Fibroblast of skin of left biceps (primary cell): ENCODE measurements at places on chromosomes 7 and 10.

GRCh38 chr7:128928159-128928813 is 9.4 kb upstream of the IRF5 start:
- no peak for DNase-seq

DNA sequence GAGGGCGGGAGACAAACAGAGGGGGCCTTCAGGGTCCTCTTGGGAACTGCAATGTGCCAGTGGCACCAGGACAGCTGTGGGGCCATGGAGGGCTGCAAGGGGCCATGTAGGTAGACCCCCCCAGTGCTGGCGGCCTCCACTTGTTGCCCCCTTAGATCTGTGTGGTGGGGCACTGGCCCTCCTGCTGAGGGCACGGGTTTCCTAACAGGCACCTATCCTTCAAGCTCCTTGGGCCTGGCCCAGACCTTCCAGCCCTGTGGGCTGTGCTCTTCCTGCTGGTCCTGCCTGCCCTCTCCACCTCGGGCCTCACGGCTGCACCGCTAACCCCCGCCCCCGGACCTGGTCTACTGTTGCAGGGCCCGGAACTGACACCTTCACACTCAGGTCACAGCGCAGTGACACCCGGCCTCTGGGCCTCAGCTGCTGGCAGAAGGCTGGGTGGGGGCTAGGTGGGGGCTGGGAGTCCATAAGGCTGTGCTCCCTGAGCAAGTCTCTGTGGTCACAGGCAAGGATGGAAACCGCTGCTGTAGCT is 12.6 kb downstream of the RASGEF1A start:
- DNase-seq: no peak

DNA sequence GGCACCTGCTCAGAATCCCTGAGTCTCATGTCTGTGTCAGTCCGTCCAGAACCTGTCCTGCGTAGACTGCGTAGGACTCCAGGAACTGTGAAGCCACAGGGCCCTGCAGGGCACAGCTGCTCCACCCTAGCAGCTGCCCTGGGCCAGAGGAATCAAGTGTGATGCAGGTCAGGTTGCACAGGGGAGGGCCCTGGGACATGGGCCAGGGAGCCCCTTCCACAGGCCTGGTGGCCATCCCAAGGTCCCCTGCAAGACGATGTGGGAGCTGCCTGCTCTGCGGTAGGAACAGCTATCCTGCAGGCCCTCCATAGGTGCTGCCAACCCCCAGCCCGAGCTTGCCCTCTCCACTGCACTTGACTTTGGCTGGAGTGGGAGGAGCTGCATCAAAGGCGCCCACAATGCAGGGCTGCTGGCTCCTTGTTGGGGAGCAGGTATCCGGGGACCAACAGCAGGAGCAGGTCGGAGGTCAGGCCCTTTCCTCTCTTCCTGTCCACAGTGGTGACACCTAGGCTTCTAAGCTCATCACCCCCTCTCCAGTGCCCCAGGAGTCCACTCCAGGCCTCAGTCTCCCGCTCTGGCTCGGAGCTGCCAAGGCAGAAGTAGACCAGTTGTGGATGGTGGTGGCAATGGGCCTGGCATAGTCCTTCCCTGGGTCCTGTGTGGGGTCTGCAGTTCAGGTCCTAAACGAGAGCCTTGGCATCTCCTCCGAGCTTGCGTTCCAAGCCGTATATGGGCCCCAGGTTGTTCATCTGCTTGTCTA is 149.1 kb downstream of the MAPK8 start:
- DNase-seq: no peak

DNA sequence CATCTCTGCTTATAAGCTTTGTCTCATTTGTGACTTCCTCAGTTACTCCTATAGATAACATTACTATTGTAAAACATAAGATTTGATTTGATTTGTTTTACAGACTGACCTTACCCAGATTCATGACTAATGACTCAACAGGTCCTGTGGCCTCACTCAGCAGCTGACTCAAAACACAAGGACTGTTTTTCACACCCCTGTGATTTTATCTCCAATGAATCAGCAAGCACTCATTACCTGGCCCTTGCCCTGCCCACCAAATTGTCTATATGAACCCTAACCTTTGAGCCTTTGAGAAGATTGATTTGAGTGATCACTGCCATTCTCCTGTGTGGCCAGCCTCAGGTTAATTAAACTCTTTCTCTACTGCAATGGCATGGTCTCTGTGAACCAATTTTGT is 1064.6 kb upstream of the LRRTM3 start:
- no peak for DNase-seq

- DNase-seq: no peak
Measured at GRCh38 chr10:113965683-113966082, 78.0 kb upstream of the ADRB1 start.

DNA sequence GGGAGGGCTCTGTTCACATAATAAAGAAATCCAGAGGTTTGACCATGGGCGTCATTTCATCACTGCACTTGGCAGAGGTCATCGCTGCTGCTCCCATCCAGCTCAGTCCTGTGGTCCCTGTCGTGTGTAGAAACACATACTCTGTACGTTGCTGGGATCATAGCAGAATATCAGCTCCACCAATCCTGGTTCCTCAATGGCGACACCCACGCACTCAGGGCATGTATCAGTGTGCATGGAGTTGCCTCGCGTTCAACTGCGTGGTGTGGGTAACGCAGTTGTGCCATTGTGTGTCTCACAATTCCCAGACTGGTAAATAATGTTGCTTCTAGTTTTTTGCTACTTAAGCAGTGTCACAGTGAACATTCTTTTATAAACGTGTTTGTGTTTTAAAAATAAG is 111.1 kb downstream of the LHPP start:
- DNase-seq: no peak

GRCh38 chr10:3527869-3528268 is 257.1 kb downstream of the KLF6 start:
- DNase-seq: no peak
